Daoy (cell line): ENCODE measurements at places on chromosomes 12 and 14.

- DNase-seq: no peak
These were observed 61.9 kb downstream of the KICS2 start for GRCh38 chr12:64160021-64160710.

DNA sequence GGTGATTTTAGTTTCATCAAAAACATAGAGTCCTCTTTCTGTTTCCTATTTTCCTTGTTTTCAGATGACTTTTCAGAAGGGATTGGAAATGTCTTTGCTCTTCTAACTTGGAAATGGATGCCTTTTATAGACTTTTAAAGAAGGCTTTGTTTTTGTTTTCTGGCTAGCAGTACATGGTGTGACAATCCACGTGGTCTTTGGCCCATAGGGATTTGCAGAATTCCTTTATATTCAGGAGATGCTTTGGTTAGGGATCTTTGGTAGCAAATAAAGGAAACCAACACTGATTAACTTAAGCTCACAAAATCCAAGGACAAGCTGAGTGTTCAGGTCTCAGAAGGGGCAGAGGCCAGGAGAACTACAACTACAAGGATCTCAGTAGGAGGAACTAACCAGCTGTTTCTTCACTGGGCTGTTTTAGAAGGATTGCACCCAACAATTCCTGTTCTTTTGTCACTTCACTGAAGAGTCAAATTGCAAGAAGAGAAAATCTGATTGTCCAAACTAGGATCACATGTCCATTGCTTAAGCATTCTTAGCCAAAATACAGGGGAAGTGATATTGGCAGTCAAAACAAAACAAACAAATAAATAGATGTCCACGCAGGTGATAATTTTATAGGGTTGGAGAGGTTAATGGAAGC is 58.6 kb upstream of the MANSC4 start:
- no peak for DNase-seq

DNA sequence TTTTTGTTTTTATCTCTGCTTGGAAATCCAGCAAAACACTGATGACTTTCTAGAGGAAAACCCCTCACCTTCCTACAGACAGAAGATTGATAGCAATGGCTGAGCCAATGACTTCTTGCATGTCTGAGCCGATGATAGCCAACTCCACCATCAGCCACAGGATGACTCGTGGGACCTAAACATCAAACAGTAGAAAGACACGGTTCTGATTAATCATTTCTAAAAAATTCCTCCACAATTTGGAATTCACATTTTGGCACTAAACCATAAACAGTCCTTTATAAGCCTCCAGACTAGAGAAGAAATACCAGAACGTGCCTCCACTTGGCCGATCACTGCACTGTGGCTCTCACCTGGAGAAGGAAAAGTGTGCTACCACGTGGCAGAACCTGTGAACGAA is 25.9 kb downstream of the SLC11A2 start:
- peak; percentile 34 for DNase-seq

- no peak for DNase-seq
These were observed 24.2 kb downstream of the ISCA2 start for GRCh38 chr14:74517731-74518130.

DNA sequence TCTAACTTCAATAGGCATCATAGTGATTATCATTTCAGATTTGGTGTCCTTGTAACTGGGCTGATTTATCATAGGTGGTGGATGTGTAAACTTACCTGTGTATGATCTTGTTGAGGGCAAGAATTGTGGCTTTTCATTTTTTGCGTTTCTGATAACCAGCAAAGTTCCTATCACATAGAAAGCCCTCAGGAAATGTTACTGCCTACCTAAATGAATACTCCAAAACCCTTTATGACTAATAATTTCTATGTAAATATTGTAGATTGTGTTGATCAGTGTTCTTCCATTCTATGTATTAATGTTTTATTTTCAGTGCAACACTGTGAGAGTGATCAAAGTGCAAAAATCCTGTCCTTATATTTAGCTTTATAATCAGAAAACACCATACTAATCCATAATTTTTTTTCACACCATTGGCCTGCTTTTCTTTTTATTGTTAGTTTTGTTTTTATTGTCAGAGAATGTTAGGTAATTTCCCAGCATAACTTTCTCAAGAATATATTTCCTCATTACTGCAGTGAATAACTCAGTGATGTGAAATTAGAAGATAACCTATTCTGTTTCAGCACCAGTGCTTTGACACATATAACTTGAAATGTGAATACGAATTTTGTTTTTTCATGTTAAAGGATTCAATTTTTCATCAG is 94.1 kb downstream of the GPHN start:
- no peak for DNase-seq

- DNase-seq: no peak
These were observed 54.5 kb upstream of the VASH1 start for GRCh38 chr14:76706811-76707210.

DNA sequence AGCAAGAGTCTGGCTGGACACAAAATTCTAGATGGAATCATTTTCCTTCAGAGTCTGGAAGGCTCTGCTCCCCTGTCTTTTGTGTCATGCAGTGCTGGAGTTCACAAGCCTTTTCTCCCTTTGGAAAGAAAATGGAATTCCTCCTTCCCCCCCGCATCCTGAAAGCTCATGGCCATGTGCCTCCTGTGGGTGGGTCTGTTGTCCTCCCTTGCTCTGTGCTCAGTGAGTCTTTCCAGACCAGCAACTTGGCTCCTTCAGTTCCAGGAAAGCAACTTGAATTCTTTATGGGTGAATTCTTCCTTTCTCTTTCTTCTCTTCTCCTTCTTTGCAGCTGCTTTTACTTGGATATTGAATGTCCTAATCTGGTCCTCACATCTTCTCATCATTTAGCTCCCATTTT is 70.2 kb downstream of the TUNAR start:
- DNase-seq: no peak

- DNase-seq: no peak
These were observed 44.6 kb upstream of the FKBP4 start for GRCh38 chr12:2750185-2750584.

DNA sequence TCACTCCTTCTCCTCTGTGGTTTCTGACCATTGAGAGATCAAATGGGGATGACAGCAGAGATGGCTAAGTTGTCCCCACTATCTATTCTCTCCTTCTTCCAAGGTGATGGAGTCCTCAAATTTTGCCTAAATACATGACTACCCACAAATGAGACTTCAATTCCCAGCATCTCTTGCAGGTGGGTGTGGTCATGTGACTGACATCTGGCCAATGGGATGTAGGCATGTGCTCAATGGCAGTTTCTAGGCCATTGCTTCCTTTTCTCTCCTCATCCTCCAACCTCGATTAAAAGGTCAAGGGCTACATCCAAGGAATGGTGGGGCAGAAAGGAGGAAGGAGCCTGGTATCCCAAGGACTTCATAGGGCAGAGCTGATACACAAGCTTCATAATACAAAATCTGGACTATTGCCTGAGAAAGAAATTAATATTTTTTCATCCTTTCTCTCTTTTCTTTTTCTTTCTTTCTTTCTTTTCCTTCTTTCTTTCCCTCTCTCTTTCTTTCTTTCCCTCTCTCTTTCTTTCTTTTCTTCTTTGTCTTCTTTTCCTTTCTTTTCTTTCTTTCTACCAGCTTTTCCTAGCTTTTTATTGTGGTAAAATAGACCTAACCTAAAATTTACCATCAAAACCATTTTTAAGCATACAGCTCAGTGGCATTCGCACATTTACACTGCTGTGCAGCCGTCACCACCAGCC is 100.9 kb upstream of the PRB2 start:
- DNase-seq: no peak

- DNase-seq: peak; percentile 25
These were observed 1104.7 kb upstream of the TMEM132C start for GRCh38 chr12:127162307-127162706.

- DNase-seq: peak; percentile 85
These were observed 19.6 kb upstream of the ATP5MC2 start for GRCh38 chr12:53695152-53696145.

GRCh38 chr14:76767681-76768656 is 6.7 kb downstream of the VASH1 start:
- peak; percentile 39 for DNase-seq

- no peak for DNase-seq
These were observed 16.5 kb downstream of the PLBD2 start for GRCh38 chr12:113374823-113375428.

DNA sequence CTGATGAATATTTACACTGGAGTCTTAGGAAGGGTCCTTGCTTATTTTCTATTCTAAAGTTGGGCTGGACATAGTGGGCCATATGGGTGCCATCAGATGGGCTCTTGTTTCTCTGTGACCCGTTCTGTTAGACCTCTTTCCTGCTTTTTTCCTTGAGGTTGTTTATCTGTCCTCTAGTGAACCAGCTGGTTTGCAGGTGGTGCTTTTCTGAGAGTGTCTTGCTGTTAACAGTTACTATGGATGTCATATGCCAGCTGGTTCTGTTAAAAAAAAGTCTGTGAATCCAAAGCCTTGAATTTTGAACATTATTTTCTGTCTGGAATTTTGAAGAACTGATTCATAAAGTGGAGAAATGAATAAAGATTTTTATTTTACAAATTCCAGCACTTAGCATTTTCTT is 29.2 kb downstream of the ZC3H14 start:
- DNase-seq: no peak

- peak; percentile 46 for DNase-seq
These were observed 33.0 kb upstream of the TMEM179 start for GRCh38 chr14:104637546-104638003.

DNA sequence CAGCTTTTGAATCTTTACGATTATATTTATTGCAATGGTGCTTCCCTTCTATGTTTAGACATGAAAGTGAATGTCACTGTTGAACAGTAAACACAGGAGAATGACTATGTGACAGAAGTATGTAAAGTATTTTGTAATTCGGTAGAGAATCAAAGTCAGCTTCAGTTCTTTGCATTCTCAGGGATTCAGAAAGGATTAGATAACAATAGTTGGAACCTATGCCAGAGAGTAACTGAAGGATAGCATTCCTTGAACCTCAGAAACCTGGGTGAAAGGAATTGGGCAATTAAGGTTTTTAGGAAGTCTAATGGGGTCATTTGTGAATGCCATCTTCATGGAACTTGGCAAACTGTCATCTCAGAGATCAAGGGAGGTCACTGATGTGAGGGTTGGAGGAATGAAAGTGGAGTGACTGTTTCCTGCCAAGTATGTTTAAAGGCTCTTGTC is 305.3 kb upstream of the DDHD1 start:
- DNase-seq: peak; percentile 52

- no peak for DNase-seq
These were observed 36.7 kb upstream of the C14orf132 start for GRCh38 chr14:96002498-96002884.

DNA sequence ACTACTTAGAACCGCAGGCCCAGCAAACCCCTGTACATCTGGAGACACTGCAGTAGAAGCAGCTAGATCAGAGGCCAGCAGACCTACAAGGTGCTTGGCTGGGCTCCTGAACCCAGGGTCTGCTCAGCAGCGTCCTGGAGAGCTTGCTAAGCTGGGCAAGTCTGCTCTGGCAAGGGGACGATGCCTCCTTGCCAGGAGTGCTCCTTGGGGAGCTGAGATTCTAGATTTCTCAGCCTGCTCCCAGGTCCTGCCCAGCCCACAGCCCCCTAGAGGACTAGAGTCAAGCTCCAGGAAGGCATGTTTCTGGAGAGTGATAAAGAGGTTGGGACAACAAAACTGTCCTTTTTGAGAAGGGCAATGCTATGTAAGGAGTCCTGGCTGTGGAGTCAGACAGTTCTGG is 60.3 kb downstream of the HSPB8 start:
- no peak for DNase-seq
